ENCODE measurements at places on chromosomes 4 and X.

GRCh38 chrX:13078739-13079444 is 34.5 kb upstream of the FAM9C start:
- peak; percentile 70 for DNase-seq

- DNase-seq = no peak
These were observed 21.0 kb upstream of the UBA6 start for GRCh38 chr4:67721770-67722597.

DNA sequence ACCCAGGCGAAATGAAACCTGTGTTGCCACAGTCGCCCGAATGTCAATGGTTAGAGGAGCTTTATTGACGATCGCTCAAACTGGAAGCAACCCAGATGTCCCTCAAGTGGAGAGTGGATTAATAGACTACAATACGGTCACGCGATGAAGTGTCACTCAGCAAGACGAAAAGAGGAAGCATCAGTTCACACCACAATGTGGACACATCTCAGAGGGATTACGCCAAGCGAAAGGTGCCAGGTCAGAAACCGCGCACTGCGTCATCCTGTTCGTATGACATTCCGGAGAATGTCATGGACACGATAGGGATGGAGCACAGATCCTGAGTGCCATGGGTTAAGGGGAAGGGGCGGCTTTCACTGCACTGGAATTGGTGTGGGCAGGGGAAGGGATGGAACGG is 111.7 kb downstream of the HMX1 start:
- no peak for DNase-seq

- DNase-seq = no peak
These were observed 159.9 kb downstream of the SPRY1 start for GRCh38 chr4:123556526-123556925.

DNA sequence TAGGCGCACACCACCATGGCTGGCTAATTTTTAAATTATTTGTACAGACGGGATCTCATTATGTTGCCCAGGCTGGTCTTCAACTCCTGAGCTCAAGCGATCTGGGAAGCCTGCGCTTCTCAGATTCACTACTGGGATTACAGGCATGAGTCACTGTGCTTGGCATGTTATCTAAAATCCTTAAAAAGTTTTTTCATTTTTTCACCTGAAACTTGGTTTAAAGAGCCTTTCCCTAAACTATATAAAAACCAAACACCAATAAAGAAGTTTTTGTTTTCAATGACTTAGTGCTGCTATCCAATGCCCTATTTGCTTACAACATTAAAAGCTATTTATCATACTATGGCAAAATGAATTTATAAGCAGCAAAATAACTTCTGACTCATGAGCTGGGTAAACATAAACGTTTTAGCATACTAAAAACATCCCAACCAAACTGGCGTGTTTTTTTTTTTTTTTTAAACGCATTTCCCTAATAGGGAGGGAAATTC is 127.8 kb downstream of the UBE2K start:
- DNase-seq = no peak

DNA sequence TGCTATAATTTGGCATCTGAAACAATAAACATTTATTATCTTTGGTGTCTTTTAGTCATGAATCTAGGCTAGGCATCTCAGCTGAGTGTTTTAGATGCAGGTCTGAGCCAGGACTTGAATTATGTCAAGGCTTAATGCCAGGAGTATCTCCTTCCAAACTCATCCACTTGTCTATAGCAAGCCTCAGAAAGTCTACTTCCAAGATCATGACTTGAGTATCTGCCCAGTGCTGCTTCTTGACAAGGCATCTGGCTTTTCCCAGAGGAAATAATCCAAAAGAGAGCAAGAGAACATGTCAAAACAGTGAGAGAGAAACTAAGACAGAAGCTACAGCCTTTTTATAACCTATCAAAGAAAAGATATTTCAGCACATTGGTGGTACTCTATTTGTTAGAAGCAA is 1052.1 kb upstream of the PCDH10 start:
- DNase-seq = no peak

GRCh38 chr4:73740353-73740778 is at the start of gene CXCL8:
Gene CXCL8 (plus strand): TSS chr4:73740569. CDS start chr4:73740659, 90 bp downstream.
- no peak for DNase-seq

- DNase-seq = no peak
These were observed 847.9 kb downstream of the RAB28 start for GRCh38 chr4:12636191-12636590.

GRCh38 chr4:122548886-122549630 is 71.8 kb downstream of the IL21 start:
- DNase-seq = no peak

- DNase-seq = peak; percentile 35
These were observed 10.5 kb downstream of the LGI2 start for GRCh38 chr4:25020236-25020635.

DNA sequence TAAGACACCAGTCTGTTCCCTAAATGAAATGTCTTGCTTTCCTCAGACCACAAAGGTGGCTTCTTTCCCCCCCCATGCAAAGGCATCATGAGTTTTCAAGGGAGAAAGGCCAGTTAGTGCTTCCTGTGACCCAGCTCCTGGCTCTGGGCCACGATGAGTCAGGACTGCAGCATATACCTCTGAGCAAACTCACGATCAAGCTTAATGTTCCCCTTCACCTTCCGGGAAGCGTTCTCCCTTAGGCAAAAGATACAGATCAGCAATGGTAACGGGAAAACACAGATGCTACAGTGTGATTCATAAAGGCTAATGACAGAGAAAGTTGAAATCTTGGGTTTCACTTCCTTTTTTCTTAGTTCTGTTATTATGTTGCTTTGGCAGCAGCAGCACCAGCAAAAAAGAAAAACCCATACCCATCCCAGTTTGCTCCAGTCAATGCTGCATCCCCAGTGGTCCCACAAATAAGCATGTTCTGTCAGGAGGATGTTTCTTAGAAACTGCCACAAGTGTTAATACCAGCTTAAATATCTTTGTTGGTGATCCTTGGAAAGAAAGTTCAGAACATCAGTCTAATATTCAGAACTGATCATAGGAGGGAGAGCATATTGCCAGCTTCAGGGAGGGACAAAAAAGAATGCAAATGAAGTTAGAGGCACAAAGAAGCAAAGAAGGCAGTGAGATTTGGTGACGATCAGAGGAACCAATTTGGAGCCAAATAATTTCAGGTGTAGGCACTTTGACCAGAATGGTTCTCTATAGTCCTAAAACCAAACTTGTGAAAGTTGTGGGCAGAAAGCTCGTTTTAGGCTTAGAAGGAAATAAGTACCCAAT is 41.2 kb downstream of the LONRF3 start:
- DNase-seq = peak; percentile 13

DNA sequence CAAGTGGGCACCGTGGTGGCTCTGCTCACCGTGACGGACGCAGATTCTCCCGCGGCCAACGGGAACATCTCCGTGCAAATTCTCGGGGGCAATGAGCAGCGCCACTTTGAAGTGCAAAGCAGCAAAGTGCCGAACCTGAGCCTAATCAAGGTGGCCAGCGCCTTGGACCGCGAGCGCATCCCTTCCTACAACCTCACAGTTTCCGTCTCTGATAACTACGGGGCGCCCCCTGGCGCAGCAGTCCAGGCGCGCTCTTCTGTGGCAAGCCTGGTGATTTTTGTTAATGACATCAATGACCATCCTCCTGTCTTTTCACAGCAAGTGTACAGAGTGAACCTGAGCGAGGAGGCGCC is 2.7 kb downstream of the FAT4 start:
- DNase-seq = no peak

GRCh38 chr4:8507624-8508023 is 67.0 kb downstream of the TRMT44 start:
- no peak for DNase-seq

GRCh38 chr4:27662426-27662825 is 801.8 kb downstream of the STIM2 start:
- DNase-seq = no peak

GRCh38 chr4:109735566-109736365 is 5.9 kb upstream of the PLA2G12A start:
- no peak for DNase-seq

GRCh38 chrX:145821898-145822571 is 4.4 kb downstream of the SLITRK2 start:
- no peak for DNase-seq

All from fibroblast of skin of left biceps (primary cell).